ENCODE measurements at places on chromosomes 2 and 18.

- DNase-seq = no peak
Measured at GRCh38 chr2:225274751-225275150, 124.8 kb upstream of the NYAP2 start.

DNA sequence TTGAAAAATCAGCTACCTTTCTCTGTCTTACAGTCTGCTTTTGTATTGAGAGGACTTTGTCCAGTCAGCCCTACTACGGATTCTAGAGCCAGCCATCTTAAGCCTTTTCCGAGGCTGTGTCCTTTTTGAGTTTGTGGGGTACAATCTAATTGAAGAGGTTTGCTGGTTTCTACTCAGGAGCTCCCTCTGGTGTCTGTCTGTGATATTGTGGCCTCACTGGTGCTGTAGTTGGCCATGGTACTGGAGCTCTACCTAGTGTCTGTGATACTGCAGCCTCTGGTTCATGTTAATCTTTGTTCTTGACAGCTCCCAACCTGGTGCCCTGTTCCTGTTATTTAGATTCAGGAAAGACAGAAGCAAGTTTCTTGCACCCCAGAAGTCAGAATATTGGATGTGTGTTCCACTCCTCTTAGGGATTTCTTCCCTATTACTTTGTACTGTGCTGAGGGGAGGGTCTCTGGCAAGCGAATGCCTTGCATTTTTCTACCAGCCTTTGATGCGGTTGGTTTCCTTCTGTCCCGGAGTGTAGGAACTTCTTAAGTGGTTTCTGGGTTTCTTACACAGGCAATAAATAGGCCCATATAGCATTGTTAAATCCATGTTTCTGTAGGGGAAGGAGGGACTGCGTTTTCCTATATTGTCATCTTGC lies 78.5 kb downstream of the ACSL3 start:
- peak; percentile 56 for DNase-seq

DNA sequence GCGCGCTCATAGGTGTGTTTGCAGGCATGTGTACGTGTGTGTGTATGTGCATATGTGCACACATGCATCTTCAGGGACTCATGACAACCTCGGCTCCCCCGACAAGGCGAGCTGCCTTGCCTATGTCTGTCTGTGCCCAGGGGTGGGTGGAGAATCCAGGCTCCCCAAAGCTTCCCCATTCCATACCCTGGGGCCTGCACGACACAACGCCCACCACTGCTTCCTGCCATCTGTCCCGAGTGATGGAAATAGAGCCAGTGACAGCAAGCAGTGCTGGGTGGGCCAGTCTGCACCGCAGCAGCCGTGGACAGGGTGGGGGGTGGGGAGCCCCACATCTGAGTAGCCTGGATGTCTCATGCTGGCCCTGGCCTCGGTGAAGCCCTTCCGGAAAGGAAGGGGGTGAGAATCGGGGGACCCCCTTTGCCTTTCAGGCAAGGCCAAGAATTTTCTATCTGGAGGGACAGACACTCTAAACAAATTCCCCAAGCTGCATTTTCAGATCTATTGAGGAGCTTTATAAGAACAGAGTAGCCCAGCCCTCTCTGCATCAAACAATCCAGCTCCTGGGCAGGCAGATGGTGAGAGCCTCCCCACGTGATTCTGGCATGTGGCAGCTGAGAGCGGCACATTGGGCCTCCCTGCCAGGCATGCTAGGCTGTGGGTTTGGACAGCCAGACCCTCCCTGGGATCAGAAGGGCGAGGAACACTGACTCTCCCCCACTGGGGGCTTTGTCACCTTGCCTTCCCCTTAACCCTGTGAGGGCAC lies 4.9 kb downstream of the KCNIP3 start:
- no peak for DNase-seq

- DNase-seq = no peak
Measured at GRCh38 chr2:105439141-105439540, 40.3 kb upstream of the FHL2 start.

- DNase-seq = no peak
Measured at GRCh38 chr2:44335806-44336538, 25.3 kb downstream of the PREPL start.

GRCh38 chr2:45591073-45591472 lies 20.0 kb downstream of the SRBD1 start:
- no peak for DNase-seq

DNA sequence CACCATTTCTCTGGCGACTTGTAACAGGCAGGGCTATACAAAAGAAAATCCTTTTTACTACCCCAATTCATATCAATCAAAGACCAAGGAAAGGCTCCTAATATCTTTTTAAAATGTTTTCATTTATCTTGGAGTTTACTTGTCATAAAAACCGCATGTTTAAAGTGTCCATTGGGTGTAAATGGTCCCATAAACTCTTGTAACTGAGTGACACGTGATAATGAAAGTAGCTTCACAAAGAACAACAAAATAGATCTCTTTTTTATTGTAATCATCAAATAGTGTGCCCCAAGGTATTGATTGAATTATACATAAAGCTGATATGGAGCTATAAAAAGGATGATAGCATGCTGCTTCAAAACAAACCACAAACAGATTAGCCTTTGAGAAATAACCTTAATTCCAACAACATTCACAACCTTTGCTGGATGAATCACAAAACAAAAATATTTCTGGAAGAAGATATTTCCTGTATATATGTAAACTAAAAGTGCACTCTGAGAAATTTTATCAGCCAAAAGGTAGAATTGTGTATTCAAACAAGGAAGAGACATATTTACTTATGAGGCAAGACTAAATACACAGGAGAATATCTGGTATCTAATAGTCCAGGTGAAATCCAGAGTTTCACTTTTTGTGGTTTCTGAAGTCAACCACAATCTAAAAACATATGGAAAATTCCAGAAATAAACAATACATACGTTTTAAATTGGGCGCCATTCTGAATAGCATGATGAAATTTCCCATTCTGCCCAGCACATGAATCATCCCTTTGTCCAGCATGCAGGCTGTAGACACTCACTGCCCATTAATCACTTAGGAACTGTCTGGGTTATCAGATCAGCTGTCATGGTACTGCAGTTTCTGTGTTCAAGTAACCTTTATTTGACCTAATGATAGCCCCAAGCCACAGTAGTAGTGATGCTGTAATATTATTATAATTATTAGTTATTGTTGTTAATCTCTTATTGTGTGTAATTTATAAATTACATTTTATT lies 237.5 kb downstream of the PIK3C3 start:
- no peak for DNase-seq

DNA sequence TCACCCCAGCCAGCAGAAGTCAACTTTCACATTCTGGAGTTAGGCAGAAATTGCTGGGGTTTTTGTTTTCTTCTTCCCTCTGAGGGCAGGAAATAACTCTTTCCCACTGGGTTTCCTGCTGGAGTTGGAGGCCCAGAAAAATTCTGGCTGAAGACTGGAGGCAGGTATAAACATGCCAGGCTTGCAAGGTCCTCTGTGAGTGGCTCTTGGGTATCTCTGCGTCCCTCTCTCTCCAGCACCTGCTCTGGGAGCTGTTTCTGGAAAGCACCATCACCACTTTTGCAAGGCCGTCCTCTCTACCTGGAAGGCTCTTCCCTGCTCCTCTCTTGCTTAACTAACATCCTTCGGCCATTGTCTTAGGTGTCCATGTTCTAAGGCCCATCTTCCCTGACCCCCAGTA lies 91.0 kb downstream of the MCFD2 start:
- DNase-seq = no peak

GRCh38 chr2:19532547-19533196 lies 174.2 kb upstream of the OSR1 start:
- no peak for DNase-seq

- no peak for DNase-seq
Measured at GRCh38 chr2:100141906-100142305, 484 bp downstream of the AFF3 start.

- no peak for DNase-seq
Measured at GRCh38 chr2:198178766-198179165, 374.4 kb downstream of the PLCL1 start.

DNA sequence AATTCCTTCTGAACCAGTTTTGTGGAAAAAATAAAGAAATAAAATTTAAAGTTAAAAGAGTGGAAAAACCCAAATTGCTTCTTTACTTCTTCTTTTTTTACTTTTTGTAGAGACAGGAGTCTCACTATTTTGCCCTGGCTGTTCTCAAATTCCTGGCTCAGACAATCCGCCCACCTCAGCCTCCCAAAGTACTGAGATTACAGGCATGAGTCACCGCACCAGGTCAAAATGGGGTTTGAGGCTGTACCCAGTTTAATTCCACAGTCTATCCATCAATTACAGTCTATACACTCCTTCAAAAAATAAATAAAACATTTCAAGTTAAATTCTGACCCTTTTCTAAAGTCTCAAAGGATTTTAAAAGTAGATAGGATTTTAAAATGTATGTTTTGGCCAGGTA lies 120.3 kb downstream of the FAM161A start:
- no peak for DNase-seq

DNA sequence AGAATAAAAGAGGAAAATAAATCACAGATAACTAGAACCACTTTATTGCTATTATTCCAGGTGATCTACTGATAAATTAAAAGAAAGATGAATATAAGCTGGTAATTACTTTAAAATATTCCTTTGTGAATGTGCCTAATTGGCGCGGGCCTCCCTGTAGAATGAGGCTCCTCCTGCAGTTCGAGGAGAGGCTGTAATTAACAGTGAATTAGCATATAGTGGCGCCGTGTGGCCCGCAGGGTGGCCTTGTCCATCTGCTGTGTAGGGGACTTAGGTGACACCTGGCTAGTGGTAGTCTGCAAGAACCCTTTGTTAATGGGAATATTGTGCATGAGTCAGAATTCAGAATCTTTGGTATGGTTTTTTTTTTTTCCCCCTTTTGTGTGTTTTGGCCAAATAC lies 119.8 kb downstream of the AGAP1 start:
- DNase-seq = no peak

- no peak for DNase-seq
Measured at GRCh38 chr2:53544871-53545558, 222.6 kb upstream of the CHAC2 start.

DNA sequence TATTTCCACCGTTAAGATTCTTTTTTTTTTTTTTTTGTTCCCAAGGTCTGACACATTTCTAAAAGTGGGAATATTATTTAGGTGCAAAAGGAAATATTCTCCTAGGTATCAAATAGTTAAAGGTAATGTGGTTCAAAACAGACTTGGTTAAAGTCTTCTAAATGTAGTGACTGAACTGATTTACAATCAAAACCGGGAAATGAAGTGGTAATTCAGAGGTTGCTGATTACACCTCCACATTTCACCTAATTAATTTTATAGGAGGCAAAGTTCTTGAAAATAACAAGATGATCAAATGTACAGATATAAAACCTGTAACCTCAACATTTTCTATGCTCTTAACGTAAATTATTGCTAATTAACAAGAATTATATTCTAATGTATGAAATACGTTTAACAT lies 5.1 kb downstream of the BCL11A start:
- no peak for DNase-seq

DNA sequence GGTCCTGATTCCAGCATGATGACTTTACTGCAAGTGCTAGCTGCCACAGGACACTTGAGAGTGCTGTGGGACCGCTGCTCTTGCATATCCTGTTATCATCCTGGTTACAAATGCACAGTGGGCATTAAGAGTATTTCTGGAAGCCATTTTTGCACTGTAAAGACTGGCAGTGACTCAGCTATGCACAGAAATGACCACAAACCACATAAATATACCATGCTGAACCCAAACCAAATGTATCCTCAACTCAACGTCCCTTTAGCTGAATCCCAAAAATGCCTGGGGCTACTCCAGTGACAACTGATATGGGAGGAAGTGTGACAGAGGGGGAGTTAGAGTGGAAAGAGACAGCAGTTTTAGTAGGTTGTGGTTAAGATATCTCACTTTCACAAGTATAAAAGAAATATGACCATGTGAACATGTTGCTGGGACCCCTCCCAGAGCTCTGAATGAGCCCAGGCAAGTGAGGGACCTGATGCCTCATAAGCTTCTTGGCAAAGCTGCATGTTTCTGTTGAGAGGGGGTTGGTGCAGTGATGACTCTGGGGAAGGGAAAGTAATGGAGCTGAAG lies 37.3 kb downstream of the RHBDD1 start:
- no peak for DNase-seq

- no peak for DNase-seq
Measured at GRCh38 chr2:98175811-98176210, 88.8 kb downstream of the VWA3B start.

- DNase-seq = no peak
Measured at GRCh38 chr2:26666671-26667070, 25.5 kb upstream of the CIB4 start.

DNA sequence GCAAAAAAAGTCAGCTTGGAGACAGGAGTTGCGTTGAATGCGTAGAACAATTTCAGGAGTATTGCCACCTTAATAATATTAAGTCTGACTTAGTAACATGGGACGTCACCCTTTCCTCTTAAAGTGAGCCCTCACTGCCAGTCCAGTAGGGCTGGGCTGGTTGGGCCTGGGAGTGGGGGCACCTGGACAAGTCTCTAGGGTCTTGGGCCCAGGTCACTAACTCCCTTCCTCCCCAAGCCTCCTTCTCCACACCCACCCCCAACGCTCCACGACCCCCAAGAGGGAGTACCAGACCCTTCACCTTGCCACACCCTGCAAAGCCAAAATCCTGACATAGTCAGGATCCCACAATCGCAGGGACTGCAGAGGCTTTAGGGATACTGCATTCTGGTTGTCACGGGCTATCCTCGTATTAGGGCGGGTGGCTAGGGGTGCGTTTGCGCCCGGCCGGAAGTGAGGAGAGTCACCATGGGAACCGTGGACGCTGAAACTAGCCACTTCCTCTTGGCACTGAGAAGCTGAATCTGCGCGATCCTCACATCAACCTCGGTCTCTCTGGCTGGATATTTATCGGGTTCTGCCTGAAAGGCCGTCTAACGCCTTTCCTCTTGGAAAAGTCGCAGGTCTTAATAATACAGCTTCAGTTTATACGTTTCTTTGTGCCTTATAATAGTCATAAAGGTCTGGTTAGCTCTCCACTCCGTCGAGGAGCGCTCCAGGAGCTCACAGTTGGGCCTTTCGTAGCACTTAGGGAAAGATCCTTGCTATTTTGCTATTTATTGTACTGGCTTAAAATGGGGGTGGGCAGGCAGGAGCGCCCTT lies 10.3 kb upstream of the CXXC1 start:
- DNase-seq = peak; percentile 76

DNA sequence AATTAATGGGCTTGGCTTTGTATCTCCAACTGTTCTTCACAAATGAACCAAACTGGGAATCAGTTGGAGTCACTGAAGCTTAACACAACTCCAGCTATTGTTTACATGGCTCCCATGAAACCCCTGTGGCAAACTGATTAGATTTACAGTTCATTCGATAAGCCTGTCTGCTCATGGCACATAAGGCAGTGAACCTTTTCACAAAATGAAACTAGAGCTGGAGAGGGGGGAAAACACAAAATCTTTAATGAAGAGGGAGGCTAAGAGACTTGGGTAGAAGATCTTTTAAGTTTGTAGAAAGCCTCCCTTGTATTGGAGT lies 11.6 kb upstream of the ITGA6 start:
- no peak for DNase-seq
